ENCODE measurements at places on chromosomes 13 and 19.

DNA sequence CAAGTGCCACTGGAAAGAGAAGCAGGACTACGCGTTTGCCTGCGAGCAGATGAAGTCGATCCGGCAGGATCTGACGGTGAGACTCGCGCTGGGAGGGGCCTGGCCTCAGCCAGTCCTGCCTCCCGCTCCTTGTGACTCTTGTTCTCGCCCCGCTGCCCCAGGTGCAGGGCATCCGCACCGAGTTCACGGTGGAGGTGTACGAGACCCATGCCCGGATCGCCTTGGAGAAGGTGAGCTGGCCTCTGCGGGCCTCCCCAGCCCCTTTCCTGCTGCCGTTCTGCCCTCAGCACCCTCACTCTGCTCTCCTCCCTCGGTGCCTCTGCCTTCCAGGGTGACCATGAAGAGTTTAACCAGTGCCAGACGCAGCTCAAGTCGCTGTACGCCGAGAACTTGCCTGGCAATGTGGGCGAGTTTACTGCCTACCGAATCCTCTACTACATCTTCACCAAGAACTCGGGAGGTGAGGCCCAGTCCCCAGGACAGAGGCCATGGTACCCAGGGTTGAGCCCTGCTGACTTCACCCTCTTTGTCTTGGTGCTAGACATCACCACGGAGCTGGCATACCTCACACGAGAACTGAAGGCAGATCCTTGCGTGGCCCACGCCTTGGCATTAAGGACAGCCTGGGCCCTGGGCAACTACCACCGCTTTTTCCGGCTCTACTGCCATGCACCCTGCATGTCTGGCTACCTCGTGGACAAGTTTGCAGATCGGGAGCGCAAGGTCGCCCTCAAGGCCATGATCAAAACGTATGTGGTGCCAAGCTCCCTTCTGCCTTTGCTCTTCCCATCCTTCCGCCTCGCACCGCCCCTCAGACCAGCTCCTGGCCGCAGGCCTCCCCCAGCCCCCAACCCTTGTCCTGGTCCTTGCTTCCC, 5.6 kb downstream of the LENG9 start:
- no peak for DNase-seq

- no peak for DNase-seq
These were observed 3.8 kb upstream of the IFNL4 start for GRCh38 chr19:39252458-39252857.

DNA sequence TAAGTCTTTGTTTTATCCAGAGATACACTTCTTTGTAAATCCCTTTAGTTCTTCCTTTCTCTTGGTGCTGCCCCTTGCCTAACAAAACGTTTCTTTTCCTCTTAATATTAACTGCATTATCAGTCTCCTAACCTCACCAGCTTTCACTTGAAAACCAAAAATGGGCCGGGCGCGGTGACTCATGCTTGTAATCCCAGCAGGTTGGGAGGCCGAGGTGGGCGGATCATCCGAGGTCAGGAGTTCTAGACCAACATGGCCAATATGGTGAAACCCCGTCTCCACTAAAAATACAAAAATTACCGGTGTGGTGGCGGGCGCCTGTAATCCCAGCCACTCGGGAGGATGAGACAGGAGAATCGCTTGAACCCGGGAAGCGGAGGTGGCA, 329.8 kb upstream of the MIR17HG start:
- DNase-seq, result peak; percentile 43

DNA sequence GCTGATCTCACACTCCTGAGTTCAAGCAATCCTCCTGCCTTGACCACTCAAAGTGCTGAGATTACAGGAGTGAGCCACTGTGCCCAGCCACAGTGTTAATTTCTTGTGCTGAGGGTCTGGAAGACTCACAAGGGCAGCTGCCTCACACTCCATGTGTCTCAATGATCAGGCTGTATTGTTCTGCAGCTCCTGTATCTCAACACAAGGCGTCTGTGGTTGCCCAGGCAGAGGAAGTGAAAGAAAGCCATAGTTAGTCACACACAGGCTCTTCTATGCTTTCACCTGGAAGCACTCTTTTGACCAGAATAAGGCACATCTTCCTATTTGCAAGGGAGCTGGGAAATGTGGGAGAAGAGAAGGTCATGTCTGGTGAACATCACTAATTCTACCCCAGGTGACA, 107.3 kb upstream of the ZNF507 start:
- no peak for DNase-seq

Data from suppressor macrophage treated with lipopolysaccharide for 1 hour (primary cell).